ENCODE measurements at places on chromosomes 1 and 21. TPM values are rescaled to one million over a fixed set of nuclear protein-coding genes. Genes with fewer than 3 reads are reported as not detected.

Gene S100A8
- total RNA-seq, result not detected

Gene FCMR
- 742 TPM for total RNA-seq

Gene ZNF648
- not detected for total RNA-seq

Gene MCOLN2
- 3.6 TPM for total RNA-seq

Gene KCNN3
- total RNA-seq, result not detected

Gene CFAP45
- total RNA-seq, result 1.3 TPM

Gene TTC24
- total RNA-seq, result 41.3 TPM

Gene RIPK4
- total RNA-seq, result 1.1 TPM

Gene VAV3
- 2.5 TPM for total RNA-seq

Gene DIO1
- total RNA-seq, result not detected

Gene MUL1
- 19.6 TPM for total RNA-seq

Gene OR2AK2
- total RNA-seq, result not detected

Measured in naive thymus-derived CD8-positive, alpha-beta T cell (primary cell).